ENCODE measurements at places on chromosomes 3 and 15. TPM values are rescaled to one million over a fixed set of nuclear protein-coding genes. Genes with fewer than 3 reads are reported as not detected.

DNA sequence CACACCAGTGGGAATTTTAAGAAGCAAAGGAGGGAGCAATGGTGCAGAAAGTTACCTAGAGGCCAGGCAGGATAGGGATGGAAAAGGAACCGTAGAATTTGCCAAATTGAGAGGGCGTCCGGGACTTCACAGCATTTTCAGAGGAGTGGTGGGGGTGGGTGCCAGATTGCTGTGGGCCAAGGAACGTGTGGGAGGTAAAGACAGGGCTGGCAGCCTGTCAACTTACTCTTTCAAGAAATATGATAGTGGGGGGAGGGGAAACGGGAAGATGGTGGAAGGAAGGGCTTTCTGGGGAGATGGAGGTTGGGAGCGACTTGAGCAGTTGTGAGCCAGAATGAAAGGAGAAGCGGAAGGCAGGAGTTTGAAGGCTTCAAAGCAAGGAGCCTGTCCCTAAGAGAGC lies 1.4 kb upstream of the SLC6A11 start:
- peaks cover 12% of the 10 kb centered on the region for H3K27me3 ChIP-seq
- no peak for DNase-seq
- H3K4me3 ChIP-seq, result no peak overlapping the region
- H3K36me3 ChIP-seq, result no peaks in the 10 kb centered on the region

HTR3E gene
- not detected for total RNA-seq

CD86 gene
- not detected for total RNA-seq

GRCh38 chr15:76964157-76964556 lies 30.8 kb upstream of the PSTPIP1 start:
- DNase-seq, result no peak
- H3K36me3 ChIP-seq, result no peaks in the 10 kb centered on the region
- H3K4me3 ChIP-seq, result no peak overlapping the region
- no peaks in the 10 kb centered on the region for H3K27me3 ChIP-seq
- H3K27ac ChIP-seq, result no peak overlapping the region
- no peaks in the 10 kb centered on the region for H3K4me1 ChIP-seq

DNA sequence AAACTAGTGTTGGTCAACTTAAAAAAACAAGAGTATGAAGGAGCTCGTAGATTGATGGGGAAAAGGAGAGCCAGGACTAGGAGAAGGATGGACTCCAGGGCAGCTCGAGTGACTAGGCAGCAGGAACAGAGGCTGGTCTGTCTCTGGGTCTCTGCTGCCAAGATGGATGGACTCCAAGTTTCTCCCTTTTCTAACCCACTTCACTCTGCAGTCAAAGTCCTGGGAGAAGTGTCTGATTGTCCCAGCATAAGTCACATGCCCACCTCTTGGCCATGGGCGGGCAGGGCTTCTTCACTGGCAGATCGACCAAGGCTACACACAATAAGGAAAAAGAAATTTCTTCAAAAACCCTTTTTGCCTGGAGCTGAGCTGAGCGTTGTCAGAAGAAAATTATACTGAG lies 9.2 kb upstream of the EPB42 start:
- H3K27me3 ChIP-seq, result peaks cover 5% of the 10 kb centered on the region
- no peak overlapping the region for H3K4me3 ChIP-seq
- H3K36me3 ChIP-seq, result peaks cover 4% of the 10 kb centered on the region
- H3K27ac ChIP-seq, result no peak overlapping the region

DNA sequence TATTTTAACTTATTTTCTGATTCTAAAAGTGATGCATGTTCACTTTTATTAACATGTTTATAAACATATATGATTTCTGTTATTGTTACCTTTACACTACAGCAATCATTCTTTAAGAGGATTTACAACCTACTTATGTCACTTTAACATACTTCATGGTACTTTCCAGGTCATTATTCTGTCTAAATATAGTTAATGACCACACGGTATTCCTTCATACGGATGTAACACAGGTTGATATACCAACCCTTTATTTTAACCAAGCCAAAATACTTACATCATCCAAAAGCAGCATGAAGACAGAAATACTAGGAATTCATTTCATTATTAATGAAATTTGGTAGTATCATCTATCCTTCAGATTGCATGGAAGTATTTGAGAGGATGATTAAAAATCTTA lies 18.6 kb downstream of the PIK3R4 start:
- H3K4me3 ChIP-seq, result no peak overlapping the region
- no peak overlapping the region for H3K27ac ChIP-seq
- no peaks in the 10 kb centered on the region for H3K27me3 ChIP-seq
- peaks cover 2% of the 10 kb centered on the region for H3K4me1 ChIP-seq
- H3K36me3 ChIP-seq, result no peaks in the 10 kb centered on the region

DNA sequence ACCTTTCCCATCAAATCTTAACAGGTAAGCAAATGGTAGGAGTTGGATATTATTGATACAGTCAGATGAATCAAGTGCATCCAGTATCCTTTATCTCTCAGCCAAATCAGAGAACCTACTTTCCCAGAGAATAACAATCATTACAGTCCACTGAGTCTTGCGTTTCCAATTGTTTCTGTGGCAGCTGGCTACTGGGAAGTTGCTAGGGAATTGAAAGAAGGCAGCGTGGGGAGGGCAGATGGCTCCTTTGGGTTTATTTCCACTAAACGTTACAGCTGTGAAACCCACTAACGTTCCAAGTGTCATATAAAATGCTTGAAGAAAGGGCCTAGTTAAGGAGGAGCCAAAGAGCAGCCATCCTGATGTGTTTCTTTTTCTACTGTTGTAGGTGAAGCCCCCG lies 78.4 kb downstream of the WDR72 start:
- no peak for DNase-seq
- peaks cover 15% of the 10 kb centered on the region for H3K4me1 ChIP-seq
- no peaks in the 10 kb centered on the region for H3K36me3 ChIP-seq
- no peak overlapping the region for H3K4me3 ChIP-seq

DNA sequence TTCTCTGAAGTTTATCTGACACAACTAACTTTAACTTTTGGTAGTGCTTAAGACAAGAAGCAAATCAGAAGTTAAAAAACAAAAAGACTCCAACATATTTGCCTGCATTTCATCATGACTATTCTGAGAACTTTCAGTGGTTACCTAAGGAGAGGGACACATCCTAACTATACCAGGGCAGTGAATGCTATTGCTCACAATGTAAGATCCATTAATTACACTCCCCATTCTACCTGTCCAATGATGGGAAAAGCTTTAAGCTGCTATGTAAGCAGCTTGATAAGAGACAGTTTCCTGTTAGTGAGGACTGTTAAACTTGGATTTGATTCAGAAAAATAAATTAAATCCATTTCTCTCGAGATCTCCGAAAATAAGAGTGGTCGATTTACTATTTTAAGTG lies 37.5 kb downstream of the SERPINI1 start:
- peaks cover 3% of the 10 kb centered on the region for H3K4me1 ChIP-seq
- no peak overlapping the region for H3K4me3 ChIP-seq
- no peak overlapping the region for H3K27ac ChIP-seq
- no peak for DNase-seq
- no peaks in the 10 kb centered on the region for H3K36me3 ChIP-seq

MAGEL2 gene
- 27.1 TPM for total RNA-seq

All from glutamatergic neuron (in vitro differentiated cells).